ENCODE measurements at places on chromosomes 3 and 15. TPM values are rescaled to one million over a fixed set of nuclear protein-coding genes. Genes with fewer than 3 reads are reported as not detected.
A peak's percentile ranks its signal among the peaks of the same experiment; 100 is the strongest.

DNA sequence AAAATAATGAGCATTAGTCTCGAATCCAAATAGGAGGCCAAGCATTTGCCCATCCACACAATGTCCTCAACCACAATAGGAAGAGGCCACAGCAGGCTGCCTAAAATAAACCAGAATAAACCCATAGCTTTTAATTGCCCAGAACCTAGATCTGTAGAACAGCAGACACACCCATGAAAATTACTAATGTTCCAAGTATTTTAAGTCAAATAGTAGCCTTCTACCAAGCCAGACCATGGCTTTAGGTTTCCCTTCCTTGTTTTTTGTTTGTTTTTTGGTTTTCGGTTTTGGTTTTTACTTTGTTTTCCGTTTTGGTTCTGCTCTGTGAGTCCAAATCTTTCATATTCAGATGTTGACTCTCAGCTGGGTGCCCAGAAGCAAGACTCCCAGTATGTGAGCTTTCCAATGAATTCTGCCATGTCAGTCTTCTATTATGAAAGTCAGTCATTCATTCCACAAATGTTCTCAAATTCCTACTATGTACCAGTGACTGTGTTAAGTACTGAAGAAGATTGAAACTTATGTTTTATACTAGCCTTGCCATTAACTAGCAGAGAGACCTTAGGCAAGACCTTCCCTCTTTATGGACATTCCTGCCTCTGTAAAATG lies 57.8 kb upstream of the BOC start:
- no peak for DNase-seq

TWF2 gene
- total RNA-seq: 194 TPM

GRCh38 chr3:33706056-33706455 lies 12.0 kb downstream of the CLASP2 start:
- DNase-seq: no peak

DNA sequence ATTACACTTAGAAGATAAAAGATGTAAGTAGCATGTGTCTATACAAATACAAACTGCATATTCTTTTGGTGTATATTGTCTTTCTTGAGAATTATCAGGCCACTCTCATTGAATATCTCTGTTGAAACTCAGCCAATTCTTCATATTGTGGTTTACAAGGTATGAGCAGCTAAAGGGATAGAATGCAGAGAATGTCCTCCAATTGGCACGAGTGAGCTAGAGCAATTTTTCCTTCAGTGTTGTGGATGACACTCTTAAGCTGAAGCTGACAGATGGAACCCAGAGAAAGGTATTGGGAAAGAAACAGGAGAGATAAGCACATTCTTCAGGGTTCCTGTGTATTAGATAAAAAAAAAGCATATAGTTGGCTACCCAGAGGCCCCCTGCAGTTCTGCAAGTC lies 453.1 kb downstream of the EPHA3 start:
- no peak for DNase-seq

- DNase-seq: no peak
These were observed 77.8 kb downstream of the IL20RB start for GRCh38 chr3:137035631-137036030.

DNA sequence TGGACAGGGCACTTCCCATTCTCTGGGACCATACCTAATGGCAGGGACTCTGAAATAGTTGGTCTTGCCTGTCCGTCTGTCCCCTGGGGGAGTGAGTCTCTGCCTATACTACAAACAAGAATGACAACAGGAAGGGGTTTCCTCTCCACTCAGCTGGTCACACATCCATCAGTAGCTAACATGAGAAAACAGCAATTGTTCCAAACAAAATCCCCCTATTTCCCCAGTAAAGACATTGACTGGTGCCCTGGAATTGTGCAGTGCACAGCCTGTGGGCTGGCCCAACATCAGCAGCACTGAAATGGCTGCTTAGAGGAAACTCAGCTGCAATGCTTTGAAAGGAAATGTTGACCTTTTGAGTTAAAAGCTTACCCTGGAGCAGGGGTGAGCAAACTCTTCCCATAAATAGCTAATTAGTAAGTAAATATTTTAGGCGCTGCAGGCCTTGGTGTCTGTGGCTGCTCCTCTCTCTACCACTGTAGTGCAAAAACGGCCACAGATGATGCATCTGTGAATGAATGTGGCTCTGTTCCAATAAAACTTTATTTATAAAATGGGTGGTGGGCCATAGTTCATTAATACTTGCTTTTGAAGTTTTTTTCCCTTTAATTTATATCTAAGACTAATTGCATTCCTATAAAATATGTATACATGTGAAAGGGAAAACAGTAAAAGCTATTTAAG lies 174.3 kb downstream of the KLF13 start:
- DNase-seq: no peak

PLCD1 gene
- total RNA-seq: 21.8 TPM

DNA sequence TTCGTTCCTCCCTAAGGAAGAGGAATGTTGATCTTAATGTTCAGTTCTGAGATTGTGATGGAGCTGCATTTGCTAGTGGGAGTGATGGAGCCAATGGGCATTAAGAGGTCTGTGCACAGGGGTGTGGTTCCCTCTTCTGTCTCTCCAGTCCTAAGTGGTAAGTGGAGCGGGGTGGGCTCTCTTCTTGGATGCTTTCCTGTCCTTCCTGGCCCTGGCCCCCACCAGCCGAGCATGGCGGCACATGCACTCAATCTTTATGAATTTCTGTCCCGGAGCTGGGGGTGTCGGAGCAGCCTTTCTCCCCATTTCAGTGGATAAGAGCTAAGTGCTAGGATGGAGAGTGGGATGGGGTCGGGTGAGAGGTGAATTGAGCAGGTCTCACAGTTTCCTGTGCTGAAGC lies 37.6 kb upstream of the ADCY5 start:
- DNase-seq: no peak

PLA1A gene
- 1.4 TPM for total RNA-seq

SMCO1 gene
- total RNA-seq: not detected

MRPL46 gene
- 22.2 TPM for total RNA-seq

DNA sequence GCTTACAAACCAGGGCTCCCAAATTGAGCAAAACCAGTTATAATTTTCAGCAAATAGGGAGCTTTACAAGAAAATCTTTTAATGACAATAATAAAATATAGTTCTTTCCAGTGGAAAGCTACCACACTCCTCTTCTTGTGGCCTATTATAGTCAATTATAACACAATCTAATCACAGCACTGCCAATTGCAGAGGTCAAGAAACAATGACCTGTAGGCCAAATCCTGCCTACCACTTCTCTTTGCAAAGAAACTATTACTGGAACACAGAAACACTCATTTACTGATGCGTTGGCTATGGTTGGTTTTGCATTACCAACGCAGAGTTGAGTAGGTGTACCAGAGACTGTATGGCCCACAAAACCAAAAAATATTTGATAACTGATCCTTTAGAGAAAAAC lies 110.5 kb downstream of the WDR72 start:
- no peak for DNase-seq

DNA sequence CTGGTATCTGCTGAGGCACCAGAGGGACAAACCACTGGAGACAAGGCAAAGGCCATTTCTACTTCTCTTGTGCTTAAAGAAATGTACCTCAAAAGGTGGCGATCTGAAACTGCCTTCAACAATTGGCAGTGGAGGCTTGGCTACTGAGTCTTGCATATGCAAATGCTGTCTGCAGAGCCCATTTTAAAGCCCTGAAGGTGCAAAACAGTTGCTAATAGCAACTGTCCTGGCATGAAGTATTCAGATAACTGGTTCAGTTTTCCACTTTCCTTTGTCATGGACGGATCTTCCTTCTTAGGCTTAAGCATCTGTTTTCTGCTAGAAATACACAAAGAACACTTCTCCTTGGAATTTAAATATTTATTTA lies 71.4 kb upstream of the PSMD6 start:
- no peak for DNase-seq

DNA sequence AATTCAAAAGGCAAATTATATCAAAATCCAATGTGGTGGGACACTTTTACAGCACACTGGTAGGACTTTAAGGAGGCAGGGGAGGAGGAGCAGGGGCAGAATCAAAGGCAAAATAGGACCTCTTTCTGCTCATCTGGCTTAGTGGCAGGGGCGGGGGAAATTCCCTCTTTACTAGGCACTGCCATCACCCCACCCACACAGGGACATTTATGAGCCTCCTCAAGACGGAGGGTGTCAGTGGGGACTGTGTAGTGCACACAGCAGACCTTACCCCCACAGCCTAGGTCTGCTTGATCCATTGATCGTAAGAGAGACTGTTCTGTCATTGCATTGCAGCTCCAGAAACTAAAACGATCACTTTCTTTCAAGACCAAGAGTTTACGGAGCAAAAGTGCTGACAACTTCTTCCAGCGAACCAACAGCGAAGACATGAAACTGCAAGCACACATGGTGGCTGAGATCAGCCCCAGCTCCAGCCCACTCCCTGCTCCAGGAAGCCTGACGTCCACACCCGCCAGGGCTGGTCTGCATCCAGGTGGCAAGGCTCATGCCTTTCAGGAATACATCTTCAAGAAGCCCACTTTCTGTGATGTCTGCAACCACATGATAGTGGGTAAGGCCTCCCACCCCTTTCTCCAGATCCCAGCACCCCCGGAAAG lies 62.9 kb downstream of the STAC start:
- DNase-seq: no peak

DNA sequence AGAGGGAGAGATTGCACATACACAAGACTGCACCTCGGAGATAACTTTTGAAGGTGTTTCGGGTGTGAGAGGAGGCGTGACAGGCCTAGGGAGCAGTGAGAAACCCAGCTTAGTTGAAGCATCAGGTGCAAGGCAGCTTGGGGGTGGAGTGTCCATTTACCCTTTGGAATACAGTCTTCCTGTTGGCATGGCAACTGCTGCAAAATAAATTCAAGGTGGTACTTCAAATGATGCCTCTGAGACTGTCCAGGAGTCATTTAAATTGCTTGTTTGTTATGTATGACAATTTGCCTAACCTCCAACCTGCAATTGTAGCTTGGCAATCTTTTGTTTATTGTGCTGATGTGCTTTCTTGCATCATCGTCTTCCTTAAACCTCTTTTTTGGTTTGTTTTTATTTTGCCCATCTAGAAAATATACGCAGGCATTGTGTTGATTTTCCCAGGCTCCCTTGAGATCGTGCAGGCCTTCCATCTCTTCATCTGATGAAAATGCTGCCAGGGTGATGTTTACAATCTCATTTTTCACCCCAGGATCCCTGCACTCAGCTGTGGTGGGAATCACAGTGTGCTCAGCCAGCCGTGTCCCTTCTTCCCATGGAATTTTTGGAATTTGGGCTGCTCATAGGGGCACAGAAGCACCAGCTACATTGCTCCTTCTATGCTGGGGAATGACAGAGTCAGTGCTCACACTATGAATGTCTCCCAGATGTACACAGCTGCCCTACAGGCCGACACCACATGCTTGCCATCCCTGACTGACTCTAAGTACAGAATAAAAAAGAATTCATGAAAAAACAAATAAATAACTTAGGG lies 583.1 kb upstream of the CFAP20DC start:
- peak; percentile 39 for DNase-seq

SV2B gene
- 3.3 TPM for total RNA-seq

DNA sequence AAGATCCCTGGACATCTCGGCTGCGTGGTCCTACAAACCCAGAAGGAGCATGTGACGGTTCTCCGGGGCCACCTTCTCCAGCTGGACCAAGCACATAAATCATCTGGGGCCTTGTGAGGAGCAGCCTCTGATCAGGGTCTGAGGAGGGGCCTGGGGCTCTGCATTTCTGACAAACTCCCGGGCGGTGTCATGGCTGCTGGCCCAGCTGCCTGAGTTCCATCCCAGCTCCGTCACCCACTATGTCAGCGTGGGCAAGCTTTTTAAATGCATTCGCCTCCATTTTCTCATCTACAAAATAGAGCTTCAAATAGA lies 126.3 kb upstream of the MEF2A start:
- no peak for DNase-seq

DNA sequence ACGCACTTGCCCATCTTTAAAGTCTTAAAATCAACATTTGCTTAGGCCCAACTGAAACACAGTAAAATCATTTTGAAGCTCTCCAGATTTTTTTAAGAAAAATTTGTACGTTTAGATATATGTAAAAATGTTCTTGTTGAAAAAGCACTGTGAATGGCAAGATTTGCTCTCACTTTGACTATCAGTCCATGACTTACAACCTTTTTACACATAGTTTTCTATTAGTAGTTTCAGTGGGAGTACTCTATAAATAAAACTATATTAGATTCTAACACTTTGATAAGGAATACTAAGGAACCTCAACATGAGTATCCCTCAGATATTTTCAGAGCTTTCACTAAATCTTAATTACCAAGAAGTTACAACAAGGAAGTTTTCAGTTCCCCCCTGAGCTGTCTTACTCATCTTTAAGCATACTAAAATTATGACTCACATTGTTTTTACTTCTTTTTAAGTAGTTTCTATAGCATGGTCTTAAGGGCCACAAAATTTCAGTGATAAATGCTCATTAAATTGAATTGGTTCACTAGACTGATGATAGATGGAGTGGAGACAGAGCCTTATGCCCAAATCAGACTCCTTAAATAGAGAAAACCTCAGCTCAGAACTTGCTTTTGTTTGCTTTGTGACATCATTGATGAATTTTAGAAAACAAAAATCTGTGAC lies 31.6 kb upstream of the RAP2B start:
- peak; percentile 71 for DNase-seq

COPG1 gene
- total RNA-seq: 173 TPM

LRRIQ4 gene
- 0.41 TPM for total RNA-seq

DNA sequence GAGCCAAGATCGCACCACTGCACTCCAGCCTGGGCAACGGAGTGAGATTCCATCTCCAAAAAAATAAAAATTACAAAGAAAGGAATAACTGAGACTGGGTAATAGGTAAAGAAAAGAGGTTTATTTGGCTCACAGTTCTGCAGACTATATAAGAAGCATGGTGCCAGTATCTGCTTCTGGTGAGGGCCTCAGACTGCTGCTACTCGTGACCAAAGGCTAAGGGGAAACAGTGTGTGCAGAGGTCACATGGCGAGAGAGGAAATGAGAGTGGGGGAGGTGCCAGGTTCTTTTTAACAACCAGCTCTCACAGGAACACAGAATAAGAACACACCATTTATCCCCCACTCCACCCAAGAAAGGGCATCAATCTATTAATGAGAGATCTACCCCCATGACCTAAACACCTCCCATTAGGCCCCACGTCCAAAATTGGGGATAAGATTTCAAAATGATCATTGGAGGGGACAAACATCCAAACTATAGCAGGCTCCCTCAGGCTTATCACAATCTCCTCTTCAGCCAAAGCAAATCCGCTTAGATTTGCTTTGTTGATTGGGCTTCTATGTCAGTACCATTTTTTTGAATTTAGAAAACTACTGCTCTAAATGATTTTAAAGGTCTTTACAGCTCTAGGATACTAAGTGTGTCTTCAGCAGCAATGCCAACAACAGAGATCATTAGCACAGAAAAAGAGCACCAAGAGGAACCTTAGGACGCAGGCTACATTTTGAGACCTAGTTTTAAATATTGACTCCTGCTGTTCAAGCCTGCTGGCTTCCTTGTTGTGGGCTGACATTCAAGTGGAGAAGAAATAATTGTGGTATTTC lies 84.2 kb upstream of the TBL1XR1 start:
- no peak for DNase-seq

FBN1 gene
- total RNA-seq: 35.9 TPM

GRCh38 chr3:38549082-38549481 lies 52.9 kb downstream of the EXOG start:
- no peak for DNase-seq

ABHD6 gene
- total RNA-seq: 7.7 TPM

Data from kidney epithelial cell (primary cell).